RPMI8226 (cell line): ENCODE measurements at places on chromosomes 11 and 22.

DNA sequence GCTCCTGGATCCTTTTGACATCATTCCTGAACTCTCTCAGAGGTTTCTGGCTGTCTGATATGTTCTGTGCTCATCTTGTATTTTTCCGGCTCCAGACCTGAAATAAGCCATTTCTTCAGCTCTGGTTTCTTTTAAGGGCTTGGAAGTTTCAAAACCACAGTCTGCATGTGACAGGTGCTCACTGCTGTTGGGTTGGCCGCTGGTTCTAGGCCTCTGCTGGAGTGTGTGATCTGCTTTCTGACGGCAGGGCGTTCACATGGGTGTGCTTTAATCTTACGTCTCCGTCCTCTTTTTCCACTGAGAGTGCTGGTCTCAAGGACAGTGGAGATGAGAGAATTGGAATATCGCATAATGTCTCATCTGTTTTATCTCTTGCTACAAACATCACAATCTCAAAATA, 10.3 kb downstream of the ZBED4 start:
- DNase-seq, result no peak

GRCh38 chr11:11966826-11967668, 41.4 kb downstream of the DKK3 start:
- DNase-seq, result peak; percentile 80

- DNase-seq, result no peak
Measured at GRCh38 chr11:116442238-116442752, 330.5 kb downstream of the BUD13 start.

DNA sequence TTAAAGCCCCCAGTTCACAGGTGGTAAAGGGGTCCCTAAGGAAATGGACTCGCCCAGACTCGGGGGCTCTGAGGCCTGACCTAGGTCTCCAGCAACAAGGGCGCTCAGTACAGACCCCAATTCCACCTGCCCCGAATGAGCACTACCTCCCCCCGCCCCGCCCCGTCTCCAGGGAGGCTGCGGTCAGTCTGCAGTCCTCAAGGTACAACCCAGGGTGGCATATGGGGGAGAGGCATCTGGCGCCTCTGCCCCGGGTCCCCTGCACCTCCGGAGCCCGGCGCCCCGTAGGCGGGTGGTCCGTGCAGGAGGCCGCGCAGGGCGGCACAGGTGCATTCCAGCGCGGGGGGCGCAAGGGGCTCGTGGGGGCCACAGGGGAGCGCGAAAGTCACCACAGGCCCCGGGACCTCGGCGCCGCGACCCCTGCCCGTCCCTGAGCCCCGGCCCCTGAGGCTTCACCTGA, 361 bp downstream of the CTSD start:
- no peak for DNase-seq

DNA sequence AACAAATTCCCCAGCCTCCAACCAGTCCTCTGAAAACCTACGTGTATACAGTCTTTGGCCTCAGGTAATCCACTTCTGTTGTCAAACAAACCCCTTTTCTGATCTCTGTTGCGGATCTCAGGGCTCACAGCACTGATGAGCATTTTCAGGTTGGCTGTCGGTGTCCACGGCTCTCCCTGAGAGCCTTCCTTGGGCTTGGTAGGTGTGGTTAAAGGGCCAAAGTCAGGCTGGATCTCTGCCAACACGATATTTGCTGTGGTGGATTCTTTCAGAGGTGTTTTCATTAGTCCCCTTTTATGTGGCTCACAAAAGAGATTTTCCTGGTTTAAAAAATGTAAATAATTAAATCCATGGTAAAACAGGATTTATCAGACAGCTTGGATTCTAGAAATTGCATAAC, 2.9 kb downstream of the E2F8 start:
- DNase-seq, result no peak

GRCh38 chr11:73391665-73392064, 15.5 kb downstream of the RELT start:
- no peak for DNase-seq

DNA sequence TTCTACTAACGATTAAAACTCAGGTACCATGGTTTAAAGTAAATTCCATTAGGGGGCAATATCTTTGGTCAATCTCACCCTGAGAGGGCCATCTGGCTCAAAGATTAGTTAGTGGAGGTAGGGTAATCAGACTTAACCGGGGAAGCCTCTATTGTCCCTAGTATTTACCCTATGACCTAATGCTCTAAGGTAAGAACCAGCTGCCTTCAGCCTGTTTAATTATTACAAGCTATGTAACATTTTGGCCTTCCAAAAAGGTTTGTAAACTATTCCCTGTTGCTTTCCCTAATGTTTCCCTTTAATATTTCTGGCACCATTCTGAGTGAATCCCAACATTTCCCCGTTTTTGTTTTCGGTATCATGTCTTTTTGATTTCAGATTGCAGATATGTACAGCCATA, 15.1 kb upstream of the GLYATL1 start:
- no peak for DNase-seq

GRCh38 chr11:102473543-102473942, 21.0 kb upstream of the TMEM123 start:
- DNase-seq, result no peak

- DNase-seq, result no peak
Measured at GRCh38 chr22:22882033-22882717, 5.4 kb upstream of the IGLL5 start.
